ENCODE measurements at places on chromosomes 7 and 10. TPM values are rescaled to one million over a fixed set of nuclear protein-coding genes. Genes with fewer than 3 reads are reported as not detected.

CTAGE4 gene
- total RNA-seq, result not detected

- no peak for DNase-seq
These were observed 43.3 kb upstream of the BTRC start for GRCh38 chr10:101310529-101311184.

NRCAM gene
- total RNA-seq, result 0.93 TPM

- no peak for DNase-seq
These were observed 19.1 kb upstream of the PCGF5 start for GRCh38 chr10:91201213-91201996.

DNA sequence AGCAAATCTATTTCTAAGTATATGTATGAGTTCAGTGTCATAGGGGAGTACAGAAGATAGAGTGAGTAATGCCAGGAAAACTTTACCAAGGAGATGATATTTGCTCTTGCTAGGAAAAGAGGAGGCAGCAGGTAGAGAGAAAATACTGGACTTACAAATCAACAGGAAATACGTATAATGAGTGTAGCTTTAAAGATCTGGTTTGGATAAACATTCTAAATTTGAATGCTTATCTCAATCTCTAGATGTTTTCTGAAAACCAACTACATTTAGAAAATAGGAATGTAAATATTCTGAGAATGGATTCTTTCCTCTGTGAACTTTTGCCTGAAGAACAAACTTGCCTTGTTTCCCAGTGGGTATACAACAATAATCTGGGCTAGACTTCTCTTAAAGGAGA, 46.9 kb upstream of the GNAI1 start:
- no peak for DNase-seq

DNA sequence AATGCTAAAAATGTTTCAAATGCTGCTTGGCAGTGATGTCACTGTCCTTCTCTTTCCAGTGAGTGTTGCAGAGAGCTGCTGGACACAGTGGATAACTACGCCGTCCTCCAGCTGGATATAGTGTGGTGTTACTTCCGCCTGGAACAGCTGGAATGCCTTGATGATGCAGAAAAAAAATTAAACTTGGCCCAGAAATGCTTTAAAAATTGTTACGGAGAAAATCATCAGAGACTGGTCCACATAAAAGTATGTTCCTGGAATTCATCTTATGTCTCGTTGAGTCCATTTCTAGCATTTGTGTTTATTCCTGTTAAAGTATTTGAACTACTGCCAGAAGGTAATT, 25.2 kb downstream of the NUB1 start:
- no peak for DNase-seq

GRCh38 chr10:124736491-124737136, 7.6 kb downstream of the FAM53B start:
- peak; percentile 88 for DNase-seq

DNA sequence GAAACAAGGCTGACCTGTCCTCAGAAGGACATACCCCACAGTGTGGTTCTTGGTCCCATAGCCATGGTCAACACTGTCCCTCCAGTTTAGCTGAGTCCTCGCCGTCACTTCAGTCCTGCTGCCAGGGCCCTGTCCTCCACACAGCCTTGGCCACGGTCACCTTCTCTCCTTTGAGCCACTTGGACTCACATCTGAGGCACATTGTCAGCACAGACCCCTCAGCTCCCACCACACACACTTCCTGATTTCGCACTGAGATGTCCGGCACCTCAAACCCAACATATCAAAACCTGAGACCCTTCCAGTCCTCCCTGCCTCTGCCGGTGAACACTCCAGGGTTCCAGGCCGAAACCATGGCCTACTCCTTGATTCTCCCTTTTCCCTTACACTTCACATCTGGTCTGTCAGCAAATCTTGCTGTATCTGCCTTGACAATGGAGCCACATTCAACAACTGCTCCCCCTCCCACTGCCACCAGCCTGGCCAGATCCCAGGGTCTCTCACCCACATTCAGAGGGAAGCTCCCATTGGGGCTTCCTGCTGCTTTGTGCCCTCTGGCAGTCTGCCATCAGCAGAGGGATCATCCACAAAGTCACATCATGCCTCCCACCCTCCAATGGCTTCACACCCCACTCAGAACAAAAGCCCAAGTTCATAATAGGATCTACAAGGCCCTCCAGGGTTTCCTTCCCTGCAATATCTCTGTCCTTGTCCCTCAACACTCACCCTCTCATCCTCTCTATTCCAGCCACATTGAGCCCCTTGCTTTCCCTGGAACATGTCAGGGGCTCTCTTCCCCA, 219.6 kb upstream of the SHH start:
- DNase-seq, result no peak

CUBN gene
- total RNA-seq, result 5.2 TPM

GRCh38 chr10:484925-485661, 204.4 kb downstream of the DIP2C start:
- peak; percentile 63 for DNase-seq

DNA sequence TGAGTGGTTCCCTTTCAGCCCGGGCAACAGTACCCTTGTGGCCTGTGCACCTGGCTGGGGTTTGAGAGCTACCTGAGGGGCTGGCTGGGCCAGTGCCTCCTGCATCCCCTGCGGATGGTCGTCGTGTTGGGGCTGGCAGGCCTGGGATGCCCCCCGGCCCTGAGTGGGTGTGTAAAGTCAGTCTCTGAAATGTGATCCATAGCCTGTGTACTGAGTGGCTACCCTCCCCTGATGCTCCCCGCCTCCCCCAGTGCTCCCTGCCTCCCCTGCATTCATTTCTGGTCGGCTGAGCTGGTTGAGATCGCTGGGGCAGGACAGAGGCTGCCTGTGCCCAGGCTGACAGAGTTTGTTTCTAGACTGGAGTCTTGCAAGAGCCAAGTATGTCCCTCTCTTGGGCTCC, 9.3 kb downstream of the ZNF316 start:
- no peak for DNase-seq

- peak; percentile 47 for DNase-seq
These were observed 69.8 kb downstream of the PWWP2B start for GRCh38 chr10:132466520-132467463.

GRCh38 chr7:70372768-70373515, 759.0 kb upstream of the GALNT17 start:
- no peak for DNase-seq

GPR37 gene
- 0.39 TPM for total RNA-seq

GRCh38 chr10:110005719-110006118, 2.1 kb upstream of the ADD3 start:
- no peak for DNase-seq

DNA sequence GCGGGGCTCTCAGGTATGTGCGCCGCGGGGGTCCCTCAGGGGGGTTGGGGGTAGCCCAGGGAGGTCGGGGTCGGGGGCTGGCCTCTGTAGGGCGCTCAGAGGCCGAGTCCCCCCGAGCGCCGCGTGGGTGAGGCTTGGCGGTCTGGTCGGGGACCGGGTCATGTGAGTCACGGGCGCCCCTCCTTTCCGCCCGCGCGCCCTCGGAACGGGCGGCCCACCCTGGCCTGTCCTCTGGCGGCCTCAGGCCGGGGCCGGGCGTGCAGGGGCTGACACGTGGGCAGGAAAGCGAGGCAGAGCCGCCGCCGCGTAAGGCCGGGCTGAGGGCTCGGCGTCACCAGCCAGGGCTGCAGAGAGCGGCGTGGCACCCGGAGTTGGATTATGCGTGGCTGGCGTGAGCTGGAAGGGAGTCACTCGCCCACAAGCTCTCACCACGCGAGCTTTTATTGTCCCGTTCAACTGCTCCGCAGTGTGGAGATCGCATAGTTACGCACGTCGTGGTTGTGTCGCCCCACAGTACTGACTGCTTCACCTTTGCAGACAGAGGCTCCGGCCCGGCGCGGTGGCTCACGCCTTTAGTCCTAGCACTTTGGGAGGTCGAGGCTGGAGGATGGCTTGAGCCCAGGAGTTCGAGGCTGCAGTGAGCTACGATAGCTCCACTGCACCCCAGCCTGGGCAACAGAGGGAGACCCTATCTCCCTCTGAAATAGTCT, 385 bp downstream of the SHLD2 start:
- DNase-seq, result peak; percentile 95

GRCh38 chr10:43305876-43306275, 39.0 kb upstream of the RASGEF1A start:
- DNase-seq, result no peak

DNA sequence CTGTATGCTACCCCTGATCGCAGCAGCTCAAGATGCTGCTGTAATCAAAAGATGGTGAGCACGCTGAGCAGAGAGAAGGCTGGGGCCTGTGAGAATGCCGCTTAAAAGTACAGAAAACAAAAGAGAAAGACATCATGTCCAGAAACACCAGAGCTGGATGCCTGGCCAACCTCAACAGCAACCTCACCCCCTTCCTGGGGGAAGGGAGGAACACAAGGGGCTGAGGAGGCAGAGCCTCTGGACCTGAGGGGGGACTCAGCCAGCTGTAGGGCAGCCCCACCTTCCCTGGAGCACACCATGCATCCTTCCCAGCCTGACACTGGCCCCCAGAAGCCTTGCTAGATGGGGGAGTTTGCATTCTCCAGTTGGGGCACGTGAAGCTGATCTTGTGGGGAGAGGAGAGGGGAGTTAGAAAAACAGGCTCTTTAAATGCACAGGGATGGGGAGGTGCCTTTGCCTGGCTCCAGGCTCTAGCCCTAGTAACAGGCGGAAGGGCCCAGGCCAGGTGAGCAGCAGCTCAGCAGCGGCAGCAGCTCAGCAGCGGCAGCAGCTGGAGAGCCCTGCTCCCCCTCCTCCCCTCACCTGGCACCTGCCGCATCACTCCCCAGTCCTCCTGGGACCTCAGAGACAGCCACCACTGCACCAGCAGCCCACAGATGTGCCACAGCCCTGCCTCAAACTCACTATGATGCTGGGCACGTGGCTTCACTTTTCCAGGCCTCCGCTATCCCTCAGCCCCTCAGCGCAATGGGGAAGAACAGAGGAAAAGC, 156.3 kb downstream of the NEURL1 start:
- DNase-seq, result no peak

- DNase-seq, result no peak
These were observed 3.2 kb downstream of the PSMA2 start for GRCh38 chr7:42928754-42929153.

AKR1C8 gene
- total RNA-seq, result 0.30 TPM

DNA sequence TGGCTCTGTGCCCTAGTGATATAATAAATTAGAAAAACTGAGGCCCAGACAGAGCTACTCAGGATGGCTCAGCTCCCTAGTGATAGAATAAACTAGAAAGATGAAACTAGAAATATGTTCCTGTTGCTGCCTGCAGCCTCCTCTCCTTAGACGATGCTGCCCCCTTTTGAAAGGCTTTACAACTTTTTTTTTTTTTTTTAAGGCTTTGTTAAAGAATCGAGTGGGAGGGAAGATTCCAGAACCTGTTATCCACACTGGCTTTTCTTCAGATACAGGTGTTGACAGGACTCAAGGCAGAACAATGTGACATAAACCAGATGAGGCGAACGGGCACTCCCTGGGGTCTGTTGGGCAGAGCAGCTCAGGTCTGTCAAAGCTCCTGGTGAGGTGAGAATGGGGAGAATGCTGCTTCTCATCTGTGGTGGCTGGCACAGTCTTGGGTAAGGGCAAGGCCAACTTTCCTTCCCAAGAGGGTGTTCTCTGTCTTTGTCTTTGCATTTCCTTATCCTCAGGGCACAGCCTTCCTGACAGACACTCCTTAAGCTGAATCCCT, 175.1 kb downstream of the COBL start:
- no peak for DNase-seq

NME8 gene
- 2.0 TPM for total RNA-seq

DNA sequence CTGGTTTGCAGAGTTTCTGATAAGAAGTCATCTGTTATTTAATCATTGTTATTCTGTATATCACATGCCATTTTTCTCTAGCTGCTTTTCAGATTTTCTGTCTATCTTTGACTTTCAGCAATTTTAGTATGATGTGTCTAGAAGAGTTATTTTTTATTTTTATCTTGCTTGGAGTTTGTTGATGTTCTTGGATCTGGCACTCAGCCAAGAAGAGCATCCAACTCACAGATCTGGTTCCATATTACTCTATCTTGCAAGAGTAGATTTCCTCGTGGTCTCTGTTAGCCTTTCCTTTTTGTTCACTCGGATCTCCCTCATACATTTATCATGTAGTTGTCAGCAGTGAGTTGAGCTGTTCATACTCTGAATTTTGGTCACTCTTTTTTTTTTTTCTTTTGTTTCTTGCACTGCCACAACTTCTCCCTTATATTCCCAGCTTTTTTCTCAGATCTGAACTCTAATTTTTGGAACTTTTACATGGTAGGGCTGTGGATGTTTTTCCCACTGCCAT, 54.8 kb upstream of the CALCR start:
- DNase-seq, result no peak

GRCh38 chr10:21336476-21337170, 188.9 kb downstream of the SKIDA1 start:
- no peak for DNase-seq
